Neural crest cell (in vitro differentiated cells): ENCODE measurements at places on chromosomes 1 and 21. TPM values are rescaled to one million over a fixed set of nuclear protein-coding genes. Genes with fewer than 3 reads are reported as not detected.

DNA sequence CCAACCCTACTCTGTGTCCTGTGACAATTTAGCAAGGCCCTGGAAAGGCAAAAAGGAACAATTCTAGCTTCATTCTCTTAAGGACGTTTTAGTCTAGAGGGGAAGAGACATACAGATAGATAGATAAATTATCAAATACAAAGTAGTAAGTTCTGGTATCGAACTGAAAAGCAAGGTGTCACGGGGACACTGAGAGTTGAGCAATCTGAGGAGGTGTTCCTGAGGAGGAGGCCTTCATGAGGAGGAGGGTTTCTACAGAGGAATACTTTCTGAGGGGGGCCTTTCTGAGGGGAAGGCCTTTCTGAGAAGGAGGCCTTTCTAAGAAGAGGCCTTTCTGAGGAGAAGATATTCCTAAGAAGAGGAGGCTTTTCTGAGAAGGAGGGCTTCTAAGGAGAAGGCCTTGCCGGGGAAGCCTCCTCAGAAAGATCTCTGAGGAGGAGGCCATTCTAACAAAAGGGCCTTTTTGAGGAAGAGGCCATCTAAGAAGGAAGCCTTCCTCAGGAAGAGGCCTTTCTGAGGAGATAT lies 155.9 kb upstream of the COA6 start:
- DNase-seq = no peak

GRCh38 chr1:38818175-38818976 lies 41.2 kb downstream of the RRAGC start:
- peak; percentile 94 for DNase-seq

GRCh38 chr21:42156690-42157605 lies 62.0 kb upstream of the ABCG1 start:
- DNase-seq = peak; percentile 36

The FAM72C gene
- 5.1 and 7.1 TPM in 2 replicates for total RNA-seq

GRCh38 chr1:208829595-208829994 lies 585.4 kb upstream of the PLXNA2 start:
- DNase-seq = no peak

DNA sequence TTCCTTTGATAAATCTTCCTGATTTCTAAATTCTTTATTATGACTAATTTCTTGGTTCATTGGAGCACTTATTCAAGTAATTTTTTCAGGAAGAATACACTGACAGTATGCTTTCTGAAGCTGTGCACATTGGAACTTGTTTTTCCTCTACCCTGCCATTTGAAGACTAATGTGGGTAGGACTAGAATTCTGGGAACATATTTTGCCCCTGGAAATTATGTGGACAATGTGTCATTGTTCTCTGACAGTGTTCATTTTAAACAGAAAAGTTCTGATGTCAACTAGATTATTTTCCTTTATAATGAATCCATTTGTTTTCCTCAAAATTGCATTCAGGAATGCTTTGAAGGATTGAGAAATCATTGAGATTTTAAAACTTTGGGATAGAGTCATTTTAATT lies 34.8 kb upstream of the ST6GALNAC5 start:
- DNase-seq = no peak

DNA sequence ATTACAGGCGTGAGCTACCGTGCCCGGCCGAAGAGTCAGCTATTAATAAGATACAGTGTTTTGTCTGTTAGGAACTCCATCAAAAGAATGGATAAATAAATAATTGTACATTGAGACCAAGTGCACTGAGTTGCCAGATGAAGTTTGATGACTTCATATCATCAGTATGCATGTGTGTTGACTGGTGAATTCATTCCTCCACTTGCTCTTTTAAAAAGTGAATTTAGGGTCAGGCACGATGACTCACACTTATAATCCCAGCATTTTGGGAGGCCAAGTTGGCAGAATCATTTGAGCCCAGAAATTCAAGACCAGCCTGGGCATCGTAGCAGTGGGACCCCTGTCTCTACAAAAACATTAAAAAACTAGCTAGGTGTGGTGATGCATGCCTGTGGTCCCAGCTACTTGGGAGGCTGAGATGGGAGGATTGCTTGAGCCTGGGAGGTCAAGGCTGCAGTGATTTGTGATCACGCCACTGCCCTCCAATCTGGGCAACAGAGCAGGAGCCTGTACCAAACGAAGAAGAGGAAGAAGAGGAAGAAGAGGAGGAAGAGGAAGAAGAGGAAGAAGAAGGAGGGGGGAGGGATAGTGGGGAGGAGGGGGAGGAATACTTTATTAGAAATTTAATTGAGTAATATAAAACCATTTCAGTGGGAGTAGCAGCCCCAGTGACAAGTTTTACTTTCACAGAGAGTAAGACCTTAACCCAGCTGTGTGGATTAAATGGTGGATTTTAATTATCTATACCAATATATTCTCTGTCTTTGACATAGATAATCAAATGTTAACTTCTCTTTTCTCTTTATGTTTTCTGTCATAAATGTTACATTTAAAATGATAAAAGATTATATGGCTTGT lies 74.9 kb downstream of the CCDC18 start:
- DNase-seq = no peak

The COA6 gene
- 32.0 and 36.3 TPM in 2 replicates for total RNA-seq

DNA sequence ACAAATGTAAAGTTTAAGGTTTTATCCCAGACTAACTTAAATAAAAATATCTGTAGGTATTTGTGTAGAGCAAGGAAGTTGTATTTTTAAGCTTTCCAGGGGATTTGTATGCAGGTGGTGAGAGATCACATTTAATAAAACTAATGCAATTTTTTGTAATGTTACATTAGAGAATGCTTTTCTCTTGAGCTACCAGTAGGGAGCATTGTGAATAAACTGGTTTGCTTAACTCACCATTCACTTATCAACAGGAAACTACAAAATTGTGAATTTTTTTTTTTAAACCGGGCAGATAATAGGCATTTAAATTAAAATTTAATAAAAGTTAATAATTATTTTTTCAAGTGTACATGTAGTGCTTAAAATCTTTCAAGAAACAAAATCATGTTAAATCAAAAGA lies 78.6 kb downstream of the IVNS1ABP start:
- DNase-seq = no peak

- no peak for DNase-seq
These were observed 93.6 kb downstream of the RAVER2 start for GRCh38 chr1:64838486-64838885.

GRCh38 chr21:36729310-36729970 lies 30.5 kb downstream of the SIM2 start:
- DNase-seq = no peak

DNA sequence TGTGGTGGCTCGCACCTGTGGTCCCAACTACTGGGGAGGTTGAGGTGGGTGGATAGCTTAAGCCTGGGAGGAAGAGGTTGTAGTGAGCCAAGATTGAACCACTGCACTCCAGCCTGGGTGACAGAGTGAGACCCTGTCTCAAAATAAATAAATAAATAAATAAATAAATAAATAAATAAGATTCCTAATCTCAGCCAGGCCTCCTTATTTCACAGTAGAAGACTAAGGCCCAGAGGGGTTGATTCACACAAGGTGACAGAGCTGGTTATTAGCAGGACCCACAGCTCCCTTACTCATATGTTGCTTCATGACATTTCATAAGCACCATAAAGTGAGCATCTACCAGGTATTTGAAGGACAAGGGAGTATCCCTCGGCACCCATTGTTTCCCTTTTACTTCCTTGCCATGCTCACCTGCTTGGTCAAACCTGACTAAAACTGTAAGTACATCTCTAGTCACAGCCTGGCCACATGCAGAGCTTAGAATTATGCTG lies 32.7 kb downstream of the ALG14 start:
- no peak for DNase-seq

GRCh38 chr21:38992737-38993136 lies 187.0 kb downstream of the ETS2 start:
- DNase-seq = no peak

- no peak for DNase-seq
These were observed 53.3 kb downstream of the B3GALT5 start for GRCh38 chr21:39666026-39666425.

GRCh38 chr1:15344800-15345704 lies 64.6 kb upstream of the EFHD2 start:
- DNase-seq = no peak

- no peak for DNase-seq
These were observed at the start of gene S100A5 for GRCh38 chr1:153540394-153541361. Gene S100A5, minus strand, starts transcription at chr1:153540934. Its CDS starts 743 bp downstream, at chr1:153540191.

- no peak for DNase-seq
These were observed 1.8 kb downstream of the SFT2D2 start for GRCh38 chr1:168227620-168228019.

- DNase-seq = no peak
These were observed 143.9 kb downstream of the RGS7 start for GRCh38 chr1:241213139-241213538.

DNA sequence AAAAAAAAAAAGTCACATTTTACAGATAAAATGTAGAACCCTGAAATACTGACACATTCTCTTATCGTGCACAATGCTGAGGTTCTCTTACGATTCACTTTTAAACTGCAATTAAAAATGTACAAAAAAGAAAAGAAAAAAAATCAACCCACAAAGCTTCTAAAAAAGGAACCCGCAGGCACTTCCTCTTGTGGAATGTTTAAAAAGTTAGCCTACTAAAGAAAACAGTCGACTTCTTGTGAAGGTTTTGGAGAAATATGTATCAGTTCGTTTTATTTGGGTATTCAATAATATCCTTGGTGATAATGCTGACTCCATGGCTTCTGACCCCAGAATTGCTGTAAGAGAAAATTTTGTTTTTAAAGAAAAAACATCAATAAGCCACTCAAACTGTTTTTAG lies 10.2 kb downstream of the HNRNPU start:
- no peak for DNase-seq

The SUSD4 gene
- 0.20 and 0.56 TPM in 2 replicates for total RNA-seq

The UBIAD1 gene
- 20.9 and 22.0 TPM in 2 replicates for total RNA-seq

DNA sequence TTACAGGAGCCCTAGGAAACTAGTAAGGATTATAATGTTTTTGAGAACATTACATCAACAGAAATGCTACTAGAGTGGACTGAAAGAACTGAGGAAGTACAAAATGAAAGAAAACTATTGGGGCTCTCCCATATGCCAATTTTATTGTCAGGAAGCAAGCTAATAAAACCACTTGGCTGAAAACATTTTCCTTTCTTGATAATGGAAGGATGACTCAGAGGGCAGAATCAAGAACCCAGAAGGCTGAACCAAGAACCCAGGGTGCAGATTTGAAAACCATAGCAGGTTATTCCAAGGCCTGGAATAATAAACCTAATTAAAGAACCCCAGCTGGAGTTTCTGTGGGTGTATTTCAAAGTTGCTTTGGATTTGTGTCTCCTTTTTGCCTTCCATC lies 70.7 kb downstream of the RPE65 start:
- no peak for DNase-seq

DNA sequence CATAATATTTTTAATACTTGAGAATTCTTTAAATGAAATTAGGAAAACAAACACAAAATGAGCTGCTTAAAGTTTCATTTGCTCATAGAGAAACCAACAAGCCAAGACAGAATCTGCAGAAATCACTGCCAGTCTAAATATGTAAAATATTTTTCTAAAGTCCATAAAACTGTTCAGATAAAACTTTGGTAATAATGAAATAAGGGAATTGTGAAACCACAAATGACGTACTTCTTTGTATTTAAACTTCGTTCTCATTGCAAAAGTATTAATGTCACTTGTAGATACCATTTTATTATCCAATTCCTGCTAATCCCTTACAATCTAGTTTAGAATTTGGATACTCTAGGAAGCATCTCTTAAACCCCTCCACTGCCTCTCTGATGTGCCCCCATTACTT lies 234.5 kb upstream of the NEGR1 start:
- DNase-seq = no peak

DNA sequence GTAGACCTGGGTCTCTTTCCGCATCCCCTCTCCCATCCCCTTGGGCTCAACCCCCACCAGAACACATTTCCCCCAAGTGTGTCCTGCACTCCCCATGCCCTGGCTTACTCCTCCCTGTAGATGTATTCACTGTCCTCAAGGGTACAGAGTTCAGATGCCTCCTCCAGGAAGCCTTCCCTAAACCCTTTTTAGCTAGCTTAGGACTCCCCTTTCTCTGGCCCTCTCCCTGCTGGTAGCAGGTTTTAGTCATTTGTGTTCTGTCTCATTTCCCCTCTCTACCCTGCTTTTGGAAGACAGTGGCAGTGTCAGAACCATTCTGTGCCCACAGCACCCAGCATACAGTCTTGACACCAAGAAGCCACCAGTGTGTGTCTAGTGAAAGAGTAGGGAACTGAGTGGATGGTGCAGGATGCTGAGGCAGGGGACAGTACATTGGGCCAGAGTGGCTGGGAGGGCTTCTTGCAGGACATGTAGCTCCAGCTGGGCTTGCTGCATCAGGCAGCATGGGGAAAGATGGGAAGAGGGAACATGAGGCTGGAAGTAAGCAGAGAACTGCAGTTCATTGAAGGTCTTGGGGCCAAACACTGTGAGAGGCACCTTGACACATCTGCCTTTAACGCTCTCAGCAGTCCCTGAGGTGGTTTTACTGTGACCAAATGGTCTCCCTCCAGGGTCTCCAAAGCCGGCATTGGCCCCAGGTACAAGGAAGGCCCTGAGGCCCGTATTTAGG lies 2.5 kb downstream of the FOXO6 start:
- no peak for DNase-seq

The OR2L5 gene
- not detected in 2 replicates for total RNA-seq

DNA sequence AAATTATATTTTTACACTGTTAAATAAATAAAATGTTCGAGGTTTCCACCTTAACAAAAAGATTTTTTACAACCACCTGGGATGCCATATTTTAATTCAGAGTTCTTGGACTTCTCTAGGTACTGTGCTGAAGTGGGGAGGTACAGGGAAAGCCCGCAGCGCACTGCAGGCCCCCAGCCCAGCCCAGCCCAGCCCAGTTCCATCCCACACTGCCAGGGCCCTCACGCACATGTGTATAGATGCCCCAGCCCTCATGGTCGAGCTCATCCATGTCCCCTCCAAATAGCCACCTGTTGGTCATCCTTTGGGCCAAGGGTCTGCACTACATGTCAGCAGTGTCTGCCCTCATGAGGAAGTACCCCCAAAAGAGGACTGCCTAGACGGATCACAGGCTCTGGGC lies 11.7 kb upstream of the MYOM3 start:
- no peak for DNase-seq

The KLHDC7A gene
- total RNA-seq = not detected in 2 replicates

GRCh38 chr1:219529116-219529515 lies 83.8 kb downstream of the ZC3H11B start:
- DNase-seq = no peak

GRCh38 chr1:185155600-185156287 lies 1.0 kb downstream of the TRMT1L start:
- DNase-seq = no peak

- DNase-seq = peak; percentile 47
These were observed 104.7 kb downstream of the CAMTA1 start for GRCh38 chr1:6889875-6890480.

GRCh38 chr1:174191349-174191862 lies 32.1 kb downstream of the RABGAP1L start:
- no peak for DNase-seq

- DNase-seq = no peak
These were observed 54.0 kb downstream of the CAPN9 start for GRCh38 chr1:230800891-230801840.

The RAP1A gene
- 32.5 and 34.0 TPM in 2 replicates for total RNA-seq

The HLCS gene
- total RNA-seq = 18.5 and 21.9 TPM in 2 replicates

GRCh38 chr1:3482378-3482849 lies 27.9 kb downstream of the ARHGEF16 start:
- DNase-seq = no peak

- no peak for DNase-seq
These were observed 81.6 kb upstream of the IRF2BP2 start for GRCh38 chr1:234691567-234691966.

GRCh38 chr21:33070998-33071769 lies 1.2 kb downstream of the OLIG1 start:
- DNase-seq = peak; percentile 23

The APOBEC4 gene
- total RNA-seq = not detected in 2 replicates
